ENCODE measurements at places on chromosomes 6 and 20.
A peak's percentile ranks its signal among the peaks of the same experiment; 100 is the strongest.

DNA sequence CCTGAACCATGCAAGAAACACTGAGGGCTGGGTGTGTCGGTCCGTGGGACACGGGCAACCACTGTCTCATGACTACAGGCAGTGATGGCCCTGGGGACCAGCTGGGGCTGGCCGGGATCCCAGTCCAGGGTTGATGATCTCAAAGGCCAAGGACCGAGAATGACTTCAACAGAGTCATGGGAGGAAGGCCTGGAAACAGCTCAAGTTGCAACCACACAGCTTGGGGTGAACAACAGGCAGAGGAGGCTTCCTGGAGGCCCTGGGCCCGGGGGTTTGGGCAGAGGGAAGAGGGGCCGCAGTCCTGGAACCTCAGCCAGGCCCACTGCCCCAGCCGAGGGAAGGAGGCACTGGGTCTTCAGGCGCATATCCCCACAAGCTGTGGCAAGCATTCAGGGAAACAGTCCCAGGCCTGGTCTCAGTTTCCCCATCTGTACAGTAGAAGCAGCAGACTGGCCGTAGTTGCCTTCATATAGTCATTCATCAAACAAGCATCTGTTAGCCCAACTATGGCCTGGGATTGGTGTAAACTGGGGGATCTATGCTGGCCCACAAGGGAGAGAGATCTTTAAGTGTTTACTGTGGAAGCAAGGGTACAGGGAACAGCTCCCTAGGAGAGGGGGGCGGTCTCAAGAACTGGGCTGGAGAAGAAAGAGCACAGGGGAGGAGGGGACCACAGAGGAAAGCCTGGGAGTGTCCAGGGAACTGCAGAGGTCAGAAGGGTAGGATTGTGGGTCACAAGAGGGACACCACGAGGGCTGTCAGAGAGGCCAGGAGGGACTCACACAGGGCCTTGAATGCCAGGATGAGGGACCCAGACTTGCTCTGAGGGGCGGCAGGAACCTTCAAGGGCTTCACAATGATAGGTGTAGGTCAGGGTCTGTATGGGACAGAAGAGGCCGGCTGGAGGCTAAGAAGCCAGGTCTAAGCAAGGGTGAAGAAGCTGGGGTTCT, 2.1 kb downstream of the MYL9 start:
- peak; percentile 95 for DNase-seq

GRCh38 chr6:138814179-138814834, 18.4 kb downstream of the ECT2L start:
- DNase-seq, result no peak

DNA sequence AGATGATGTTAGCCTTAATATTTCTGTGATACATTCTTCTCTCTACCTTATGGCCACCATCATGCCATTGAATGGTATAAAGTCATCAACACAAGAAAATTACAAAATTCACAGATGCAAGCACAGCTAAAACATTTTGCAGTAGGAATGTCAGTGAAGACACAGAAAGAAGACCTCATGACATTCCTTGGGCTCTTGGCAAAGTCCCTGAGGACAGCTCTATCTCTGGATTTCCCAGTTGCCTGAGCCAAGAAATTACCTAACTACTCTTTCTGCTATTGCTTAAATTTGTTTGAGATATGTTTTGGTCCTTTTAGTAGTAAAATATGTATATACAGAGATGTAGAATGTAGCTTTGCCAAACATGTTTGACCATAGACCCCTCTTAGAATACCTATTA, 201.0 kb upstream of the STXBP5 start:
- DNase-seq, result no peak

- no peak for DNase-seq
These were observed 119.0 kb upstream of the STMND1 start for GRCh38 chr6:16982807-16983206.

DNA sequence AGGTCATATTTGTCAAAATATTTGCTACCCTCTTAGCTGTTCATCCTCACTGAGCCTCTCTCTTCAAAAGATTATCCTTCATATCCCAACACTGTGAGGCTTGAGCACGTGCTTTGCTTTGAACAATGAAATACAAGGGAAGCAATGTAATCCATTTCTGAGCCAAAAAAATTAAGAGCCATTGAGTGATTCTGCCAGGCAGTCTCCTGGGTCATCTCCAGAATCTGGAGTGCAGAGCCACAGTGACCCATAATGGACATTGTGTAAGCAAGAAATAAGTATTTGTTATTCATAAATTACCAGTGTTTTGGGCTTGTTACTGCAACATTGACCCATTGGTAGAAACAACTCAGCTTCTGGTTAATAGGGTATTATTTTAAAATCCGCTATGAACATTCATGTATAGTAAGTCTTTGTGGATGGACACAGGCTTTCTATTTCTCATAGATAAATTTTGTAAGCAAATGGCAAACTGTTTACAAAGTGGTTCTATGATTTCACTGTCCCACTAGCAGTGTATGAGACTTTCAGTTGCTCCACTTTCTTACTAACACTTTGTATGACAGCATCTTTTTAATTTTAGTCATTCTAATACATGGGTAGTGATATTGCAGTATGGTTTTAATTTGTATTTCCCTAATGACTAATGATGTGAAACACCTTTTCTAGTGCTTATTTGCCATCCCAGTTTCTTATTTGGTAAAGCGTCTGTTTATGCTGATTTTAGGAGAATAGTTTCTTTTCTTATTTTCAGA, 358.2 kb downstream of the PLCB1 start:
- DNase-seq, result no peak

DNA sequence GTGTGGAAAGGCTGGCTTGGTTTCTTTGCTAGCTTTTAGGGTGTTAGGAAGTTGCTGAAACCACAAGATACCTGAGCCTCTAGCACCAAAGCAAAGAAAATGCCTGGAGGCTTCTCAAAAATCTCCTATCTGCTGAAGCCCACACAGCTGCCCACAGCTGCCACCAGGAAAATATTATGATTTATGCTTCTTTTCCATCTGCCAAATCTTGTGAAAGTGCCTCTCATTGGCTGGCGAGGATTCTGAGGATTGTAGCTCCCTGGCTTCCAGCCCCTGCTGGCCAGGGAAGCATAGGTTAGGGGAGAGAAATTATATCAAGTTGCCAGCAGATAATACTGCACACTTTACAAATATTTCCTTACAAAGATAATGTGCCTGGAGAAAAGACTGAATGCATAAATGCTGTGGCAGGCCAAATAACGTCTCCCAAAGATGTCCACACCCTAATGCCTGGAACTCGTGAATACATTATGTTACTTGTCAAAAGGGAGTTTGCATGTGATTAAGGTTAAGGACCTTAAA, 98.4 kb downstream of the MRPL14 start:
- DNase-seq, result peak; percentile 72

GRCh38 chr20:62504323-62504722, 28.5 kb upstream of the GATA5 start:
- no peak for DNase-seq

GRCh38 chr6:29917857-29918256, 24.5 kb upstream of the HLA-A start:
- no peak for DNase-seq

DNA sequence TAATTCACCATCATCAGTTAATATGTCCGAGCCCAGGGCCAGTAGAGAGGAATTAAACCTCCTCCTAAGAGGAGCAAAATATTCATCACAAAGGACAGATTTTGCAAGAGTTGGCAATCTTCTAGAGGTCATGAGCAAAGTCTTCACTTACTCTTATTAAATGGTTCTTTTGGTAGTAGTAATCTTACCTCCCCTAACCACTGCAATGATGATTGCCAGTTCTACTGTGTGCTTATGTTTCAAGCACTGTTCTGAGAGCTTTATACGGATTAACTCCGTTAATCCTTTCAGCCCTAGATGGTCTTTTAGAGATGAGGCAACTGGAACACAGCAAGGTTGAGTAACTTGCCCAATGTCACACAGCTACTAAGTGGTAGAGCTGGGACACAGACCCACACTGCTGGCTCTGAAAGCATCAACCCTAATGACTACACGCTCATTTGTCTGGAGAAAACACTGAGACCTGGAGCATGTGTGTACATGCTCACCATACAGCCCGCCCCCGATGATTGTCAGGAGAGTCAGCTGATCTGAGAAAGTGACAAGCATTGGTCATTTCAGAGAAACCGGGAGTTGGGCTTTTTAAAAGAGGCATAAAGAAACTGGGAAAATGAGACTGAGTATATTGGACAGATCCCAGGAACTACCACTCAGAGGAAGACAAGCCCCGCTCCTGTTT, 276.0 kb downstream of the NRN1 start:
- DNase-seq, result no peak

- DNase-seq, result peak; percentile 41
These were observed 512.7 kb upstream of the ZNF337 start for GRCh38 chr20:26209171-26209941.

GRCh38 chr6:70413992-70414494, 735 bp downstream of the FAM135A start:
- no peak for DNase-seq

DNA sequence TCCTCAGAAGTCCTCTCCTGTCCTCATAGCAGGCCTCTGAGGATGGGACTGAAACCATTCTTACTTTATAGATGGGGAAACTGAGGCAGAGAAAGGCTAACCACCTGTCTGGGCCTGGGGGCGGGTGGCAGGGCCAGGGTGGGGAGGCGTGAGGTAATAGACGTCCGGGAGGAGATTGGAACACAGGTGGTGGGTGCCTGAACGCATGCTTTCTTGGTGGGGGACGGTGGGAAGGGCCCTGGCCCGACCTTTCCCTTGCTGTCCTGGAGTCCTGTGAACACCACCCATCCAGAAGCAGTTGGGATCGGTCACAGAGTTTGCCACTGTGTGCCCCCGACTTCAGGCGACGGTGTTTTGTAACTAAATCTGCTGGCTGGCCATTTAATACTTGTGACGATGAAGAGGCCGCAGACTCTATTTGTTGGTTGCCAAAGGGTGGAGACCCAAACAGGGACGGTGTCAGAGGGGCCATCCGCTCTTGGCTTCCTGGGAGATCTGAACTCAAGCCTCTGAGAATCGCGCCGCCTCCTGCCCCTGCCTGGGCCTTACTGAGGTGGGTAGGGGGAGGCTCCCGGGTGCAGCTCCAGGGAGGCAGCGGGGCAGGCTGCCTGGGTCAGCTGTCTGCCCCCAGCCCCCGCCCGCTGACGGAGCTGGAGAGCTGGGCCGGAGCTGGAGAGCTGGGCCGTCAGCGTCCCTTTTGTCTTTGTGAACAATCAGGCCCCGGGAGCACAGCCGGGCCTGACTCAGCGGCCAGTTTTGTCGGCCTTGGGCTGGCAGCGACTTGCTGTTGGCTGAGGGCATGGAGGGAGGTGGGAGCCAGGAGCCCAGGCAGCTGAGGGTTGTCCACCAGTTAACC, 4.1 kb downstream of the RBM38 start:
- peak; percentile 94 for DNase-seq

GRCh38 chr6:47149066-47149465, 106.9 kb upstream of the ADGRF1 start:
- DNase-seq, result no peak

GRCh38 chr20:6401893-6402557, 279.2 kb upstream of the FERMT1 start:
- DNase-seq, result no peak

DNA sequence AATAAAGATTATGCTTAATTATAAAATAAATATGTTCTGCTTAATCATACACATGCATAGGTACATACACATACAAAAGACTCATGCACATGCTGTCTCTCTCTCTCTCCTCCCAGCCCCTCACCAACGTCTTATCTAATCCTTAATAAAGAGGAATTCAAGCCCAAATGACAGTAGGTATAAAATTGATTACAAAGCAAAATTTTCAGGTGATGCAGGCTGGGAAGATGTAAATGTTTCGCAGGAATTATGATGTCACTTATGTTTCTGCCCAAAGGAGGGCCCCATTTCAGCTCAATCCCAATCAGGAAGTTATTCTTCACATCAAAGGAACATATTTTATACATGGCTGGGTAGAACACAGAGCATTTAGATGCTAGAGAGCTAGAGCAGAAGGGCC, 284.6 kb upstream of the ID4 start:
- no peak for DNase-seq

DNA sequence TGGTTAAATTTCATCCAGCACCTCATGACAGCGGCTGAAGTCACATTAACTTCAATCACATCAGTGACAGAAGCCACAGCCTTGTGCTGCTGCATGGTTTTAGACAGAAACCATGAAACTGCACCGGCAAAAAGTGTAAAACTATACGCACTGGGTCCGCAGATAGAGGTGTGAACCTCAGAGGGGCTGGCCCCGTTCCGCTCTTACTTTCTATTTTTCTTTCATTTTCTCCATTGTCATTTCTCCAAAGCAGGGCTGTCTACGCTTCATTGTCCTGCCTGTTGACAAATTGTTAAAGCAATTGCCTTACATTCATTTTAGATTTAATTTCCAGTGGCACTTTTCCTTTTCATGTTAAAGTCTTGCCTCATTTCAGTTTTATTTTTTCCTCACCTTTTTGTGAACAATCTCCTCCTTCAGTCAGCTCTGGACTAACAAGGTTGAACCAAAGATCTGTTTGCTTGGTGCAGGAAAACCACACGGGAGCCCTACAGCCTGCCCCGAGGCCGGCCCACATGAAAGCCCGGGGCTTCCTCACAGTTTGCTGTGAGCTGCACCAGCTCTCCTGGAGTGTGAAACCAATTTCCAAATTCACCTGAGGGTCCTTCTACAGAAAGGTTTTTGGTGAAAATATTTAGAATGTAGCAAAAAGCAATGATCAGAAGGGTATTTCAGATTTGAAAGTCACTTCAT, 63.7 kb downstream of the PRR18 start:
- no peak for DNase-seq

GRCh38 chr6:11876934-11877433, 98.4 kb upstream of the ADTRP start:
- DNase-seq, result no peak

- peak; percentile 9 for DNase-seq
These were observed 2.0 kb downstream of the ZNF335 start for GRCh38 chr20:45969712-45970634.

- no peak for DNase-seq
These were observed 85.5 kb downstream of the SULF2 start for GRCh38 chr20:47699818-47700217.

GRCh38 chr6:8182902-8183665, 80.7 kb upstream of the EEF1E1 start:
- no peak for DNase-seq

- DNase-seq, result no peak
These were observed 164.9 kb upstream of the EPHA7 start for GRCh38 chr6:93584300-93584699.

DNA sequence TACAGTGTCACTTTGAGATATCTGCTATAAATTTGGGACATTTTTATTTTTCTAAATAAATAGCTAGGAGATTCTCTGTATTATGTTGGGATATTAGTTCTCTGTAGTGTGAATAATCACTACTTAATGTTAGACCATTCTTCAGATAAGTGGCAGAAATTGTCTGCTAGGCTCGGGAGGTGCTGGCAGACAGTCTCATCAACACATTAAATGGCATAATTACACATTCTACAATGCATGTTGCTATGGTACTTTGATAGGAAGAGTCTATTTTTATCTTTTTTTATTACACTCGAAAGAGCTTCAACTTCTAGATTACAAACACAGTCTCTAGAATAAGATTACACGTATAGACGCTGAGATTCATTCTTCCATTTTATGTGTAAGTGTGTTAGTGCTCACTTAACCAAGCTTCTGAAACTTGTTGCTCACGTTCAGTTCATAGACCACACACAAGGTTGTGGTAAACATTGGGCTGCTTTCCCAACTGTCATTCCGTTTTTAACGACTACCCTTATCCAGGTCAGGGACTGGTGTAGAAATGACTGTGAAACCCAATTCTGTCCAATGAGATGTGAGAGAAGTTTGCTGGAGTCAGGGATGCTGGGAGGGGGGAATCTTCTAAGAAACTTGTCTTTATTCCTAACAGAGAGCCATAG, 78.6 kb downstream of the TPBG start:
- DNase-seq, result no peak
